KBM-7 (cell line): ENCODE measurements at places on chromosomes 16 and 17.

- DNase-seq: no peak
Observed at GRCh38 chr17:11952610-11953009, 44.7 kb downstream of the ZNF18 start.

- peak; percentile 23 for DNase-seq
Observed at GRCh38 chr17:68740555-68741447, 139.6 kb upstream of the FAM20A start.

GRCh38 chr17:29004081-29004692 lies 1.6 kb downstream of the SEZ6 start:
- no peak for DNase-seq

DNA sequence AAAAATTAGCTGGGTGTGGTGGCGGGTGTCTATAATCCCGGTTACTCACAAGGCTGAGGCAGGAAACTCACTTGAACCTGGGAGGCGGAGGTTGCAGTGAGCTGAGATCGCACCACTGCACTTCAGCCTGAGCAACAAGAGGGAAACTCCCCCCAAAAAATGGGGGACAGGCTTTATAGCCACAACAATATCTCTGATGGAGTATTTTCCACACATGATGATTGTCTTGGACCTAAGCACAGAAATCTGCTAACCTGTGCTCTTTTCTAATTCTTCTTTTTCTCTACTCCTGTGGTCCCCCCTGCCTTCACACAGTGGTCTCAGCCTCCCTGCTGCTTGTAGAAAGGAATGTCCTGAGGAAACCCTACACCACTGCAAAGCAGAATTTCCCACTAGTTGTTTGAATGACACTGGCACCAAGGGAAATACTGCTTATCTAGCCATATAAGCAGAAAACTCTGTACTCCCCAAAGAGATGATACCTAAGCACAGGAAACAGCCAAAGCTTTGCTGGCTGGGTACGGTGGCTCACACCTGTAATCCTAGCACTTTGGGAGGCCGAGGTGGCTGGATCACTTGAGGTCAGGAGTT lies 117.6 kb downstream of the USP31 start:
- no peak for DNase-seq

- DNase-seq: no peak
Observed at GRCh38 chr17:65301184-65301583, 164.0 kb downstream of the RGS9 start.

DNA sequence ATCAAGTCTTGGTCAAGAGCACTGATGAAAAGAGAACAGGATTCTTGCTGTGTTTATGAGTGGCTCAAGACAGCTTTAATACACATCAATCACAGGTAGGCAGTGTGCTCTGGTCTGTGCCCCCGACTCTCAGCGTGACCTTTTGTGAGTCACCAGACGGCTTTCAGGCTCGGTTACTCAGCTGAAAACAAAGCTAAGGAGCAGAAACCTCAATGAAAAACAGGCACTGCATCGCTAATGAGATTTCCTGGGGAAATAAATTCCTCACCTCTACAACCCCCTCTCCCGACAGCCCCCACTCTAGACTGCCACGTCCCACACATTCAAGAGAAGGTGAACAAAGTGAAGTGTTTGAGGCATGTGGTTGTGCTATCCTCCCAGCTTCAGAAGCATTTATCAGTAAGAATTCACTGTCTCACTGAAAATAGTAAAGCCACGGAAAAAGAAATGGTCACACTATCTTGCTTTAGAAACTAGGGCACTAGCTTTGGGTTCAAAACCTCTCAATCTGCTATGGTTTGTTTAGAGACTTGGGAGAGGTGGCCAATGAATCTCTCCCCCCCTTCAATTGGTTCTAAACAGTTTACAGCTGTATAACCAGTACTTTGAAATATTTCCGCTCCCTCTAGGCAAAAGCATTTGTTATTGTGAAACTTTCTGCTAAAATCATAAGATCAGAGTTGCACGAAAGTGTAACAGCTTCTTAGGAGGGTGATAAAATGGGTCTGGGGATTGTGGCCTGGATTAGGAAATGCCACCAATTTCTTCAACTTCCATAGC lies 199.5 kb upstream of the PMFBP1 start:
- no peak for DNase-seq

GRCh38 chr17:27282054-27282551 lies 11.8 kb upstream of the WSB1 start:
- no peak for DNase-seq

- DNase-seq: no peak
Observed at GRCh38 chr16:59878479-59878878, 1144.4 kb upstream of the GOT2 start.

DNA sequence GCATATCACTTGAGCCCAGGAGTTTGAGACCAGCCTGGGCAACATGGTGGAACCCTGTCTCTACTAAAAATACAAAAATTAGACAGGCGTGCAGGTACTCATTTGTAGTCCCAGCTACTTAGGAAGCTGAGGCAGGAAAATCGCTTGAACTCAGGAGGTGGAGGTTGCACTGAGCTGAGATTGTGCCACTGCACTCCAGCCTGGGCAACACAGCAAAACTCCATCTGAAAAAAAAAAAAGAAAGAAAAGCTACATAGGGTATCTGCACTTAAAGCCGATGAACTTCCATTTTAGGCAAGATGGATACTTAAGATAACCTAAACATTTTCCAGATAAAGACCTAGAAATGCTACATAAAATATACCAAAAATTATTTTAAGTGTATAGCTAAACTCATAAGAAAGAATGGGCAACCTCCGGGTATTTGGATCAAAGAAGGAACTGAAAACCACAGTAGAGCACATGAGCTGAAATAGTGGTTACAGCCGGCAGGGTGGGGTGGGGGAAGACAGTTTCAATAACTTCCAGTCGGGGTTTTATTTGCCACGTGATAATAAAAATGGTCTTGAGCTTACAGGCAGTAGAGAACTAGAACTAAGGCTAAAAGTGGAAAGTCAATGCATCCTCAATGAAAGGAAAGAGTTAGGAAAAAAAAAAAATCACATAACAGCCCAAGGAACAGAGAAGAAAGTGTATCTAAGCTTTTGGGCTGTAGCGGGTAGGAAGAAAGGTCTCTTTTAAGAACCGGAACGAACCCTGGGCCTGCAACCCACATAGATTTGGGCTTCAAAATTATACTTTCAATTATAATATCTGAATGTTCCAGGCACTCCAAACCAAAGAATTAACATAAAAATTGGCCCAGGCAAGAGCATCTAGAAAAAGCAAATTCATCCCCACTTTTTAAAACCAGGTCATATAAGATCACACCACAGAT lies 53.1 kb downstream of the CFDP1 start:
- DNase-seq: peak; percentile 68

DNA sequence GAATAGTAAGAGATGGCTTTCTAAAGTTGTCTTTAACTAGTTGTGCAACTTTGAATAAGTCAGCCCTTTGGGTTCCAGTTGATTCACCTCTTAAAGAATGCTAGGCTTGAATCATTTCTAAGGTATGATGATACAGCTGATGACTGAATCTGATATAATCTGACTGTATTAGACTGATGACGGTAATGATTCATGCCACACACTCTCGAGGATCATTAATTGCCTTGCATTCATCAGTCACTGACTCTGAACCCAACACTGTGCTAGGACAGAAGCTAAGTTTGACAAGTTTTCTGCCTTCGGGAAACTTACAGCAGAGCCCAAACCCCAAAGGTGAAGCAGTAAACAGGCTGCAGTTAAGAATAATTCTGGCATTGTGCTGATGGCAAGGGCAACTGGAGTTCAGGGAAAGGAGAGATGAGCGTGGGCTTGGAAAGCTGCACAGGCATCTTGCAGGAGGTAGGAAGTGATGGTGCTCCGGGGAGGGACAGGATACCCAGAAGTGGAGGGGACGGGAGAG lies 25.8 kb downstream of the ASIC2 start:
- no peak for DNase-seq

GRCh38 chr16:3266873-3267537 lies 10.6 kb upstream of the MEFV start:
- peak; percentile 37 for DNase-seq

GRCh38 chr17:50181591-50182560 lies 16.1 kb downstream of the SGCA start:
- no peak for DNase-seq

DNA sequence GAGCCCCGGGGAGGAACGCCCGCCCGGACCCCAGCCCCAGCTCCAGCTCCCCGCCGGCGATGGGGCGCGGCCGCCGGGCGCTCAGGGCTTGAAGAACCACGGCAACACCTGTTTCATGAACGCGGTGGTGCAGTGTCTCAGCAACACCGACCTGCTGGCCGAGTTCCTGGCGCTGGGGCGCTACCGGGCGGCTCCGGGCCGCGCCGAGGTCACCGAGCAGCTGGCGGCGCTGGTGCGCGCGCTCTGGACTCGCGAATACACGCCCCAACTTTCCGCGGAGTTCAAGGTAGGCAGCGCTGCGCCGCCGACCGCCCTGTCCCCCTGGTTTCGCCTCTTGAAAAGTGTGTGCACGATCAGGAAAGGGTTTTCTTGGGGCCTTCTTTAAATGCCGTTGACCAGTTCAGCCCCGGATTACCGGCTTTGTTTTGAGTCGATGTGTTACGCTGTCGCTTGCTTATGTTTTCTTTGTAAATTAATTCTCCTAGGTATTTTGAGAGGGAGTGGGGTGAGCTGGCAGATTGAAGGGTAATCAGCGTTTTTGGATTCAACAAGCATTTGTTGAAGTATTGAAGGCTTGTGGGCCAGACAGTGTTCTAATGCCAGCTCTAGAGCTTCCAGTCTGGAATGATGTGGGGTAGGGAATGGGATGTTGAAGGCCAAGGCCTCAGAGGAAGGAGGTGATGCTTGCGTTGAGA lies 681 bp downstream of the USP43 start:
- peak; percentile 63 for DNase-seq

- DNase-seq: no peak
Observed at GRCh38 chr16:56228476-56228875, 37.2 kb downstream of the GNAO1 start.

GRCh38 chr17:80818871-80819270 lies 172.8 kb upstream of the CHMP6 start:
- no peak for DNase-seq

DNA sequence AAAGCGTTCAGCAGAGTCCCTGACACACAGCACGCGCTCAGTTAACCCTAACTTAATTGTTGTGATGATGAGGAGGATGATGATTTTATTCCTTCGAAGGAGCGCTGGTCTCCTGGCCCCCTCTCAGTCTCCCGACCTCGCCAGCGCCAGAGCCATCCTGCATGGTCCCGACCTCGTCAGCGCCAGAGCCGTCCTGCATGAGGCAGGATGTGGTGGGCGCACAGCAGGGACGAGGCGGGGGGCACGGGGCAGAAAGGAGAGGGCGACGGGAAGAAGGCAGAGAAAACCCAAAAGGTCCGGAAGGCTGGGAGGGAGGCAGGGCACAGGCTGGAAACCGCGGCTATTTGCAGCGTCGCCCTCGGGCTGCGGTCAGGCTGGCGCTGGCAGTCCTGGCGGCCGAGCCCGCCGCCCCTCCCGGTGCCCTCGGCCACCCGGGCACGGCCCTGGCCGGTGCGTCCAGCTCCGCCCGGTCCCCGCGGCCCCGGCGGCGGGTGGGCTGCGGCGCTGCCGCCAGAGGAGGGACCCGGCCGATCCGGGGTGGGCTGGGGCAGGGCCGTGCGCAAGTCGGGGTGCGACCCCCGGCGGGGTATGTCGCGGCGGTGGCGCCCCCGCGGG lies 3.0 kb upstream of the TAC4 start:
- DNase-seq: peak; percentile 41

DNA sequence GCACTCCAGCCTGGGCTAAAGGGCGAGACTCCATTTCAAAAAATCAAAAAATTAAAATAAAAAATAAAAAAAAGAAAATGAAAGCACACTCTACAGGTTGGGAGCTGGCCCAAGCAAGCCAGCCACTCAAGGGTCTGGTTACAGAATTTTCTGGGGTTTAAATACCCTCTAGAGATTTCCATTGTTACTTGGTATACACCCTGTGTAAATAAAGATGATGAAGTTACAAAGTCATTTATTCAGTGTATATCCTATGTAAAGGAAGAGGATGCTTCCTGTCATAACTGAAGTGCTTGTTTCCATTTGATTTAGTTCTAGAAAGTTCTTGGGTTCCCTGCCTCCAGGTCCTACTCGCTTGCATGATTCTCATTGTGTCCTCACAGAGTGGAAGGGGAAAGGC lies 79.9 kb upstream of the C17orf78 start:
- DNase-seq: no peak

- no peak for DNase-seq
Observed at GRCh38 chr17:65418622-65419021, 142.8 kb downstream of the AXIN2 start.

- no peak for DNase-seq
Observed at GRCh38 chr17:29663155-29663554, 40.4 kb upstream of the CORO6 start.

DNA sequence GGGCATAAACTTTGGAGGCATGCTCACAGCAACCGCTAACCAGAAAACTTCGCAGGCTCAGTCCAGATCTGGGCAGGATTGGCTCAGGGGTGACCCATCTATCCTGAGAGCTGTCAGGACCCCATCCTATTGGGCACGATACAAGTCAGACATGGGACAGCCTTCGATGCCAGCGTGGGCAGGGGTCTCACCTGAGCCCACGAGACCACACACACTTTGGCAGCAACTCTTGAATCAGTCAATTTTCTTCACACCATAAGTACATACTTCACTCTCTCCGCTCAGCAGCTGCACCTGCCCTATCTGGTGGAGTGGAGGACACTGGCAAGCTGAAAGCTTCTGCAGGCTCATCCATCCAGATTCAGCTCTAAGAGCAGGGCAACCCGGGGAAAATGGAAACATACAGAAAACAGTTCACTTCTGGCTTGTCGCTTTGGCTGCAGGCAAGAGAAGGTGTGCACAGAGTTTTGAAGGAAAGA lies 48.3 kb downstream of the ZFHX3 start:
- no peak for DNase-seq

DNA sequence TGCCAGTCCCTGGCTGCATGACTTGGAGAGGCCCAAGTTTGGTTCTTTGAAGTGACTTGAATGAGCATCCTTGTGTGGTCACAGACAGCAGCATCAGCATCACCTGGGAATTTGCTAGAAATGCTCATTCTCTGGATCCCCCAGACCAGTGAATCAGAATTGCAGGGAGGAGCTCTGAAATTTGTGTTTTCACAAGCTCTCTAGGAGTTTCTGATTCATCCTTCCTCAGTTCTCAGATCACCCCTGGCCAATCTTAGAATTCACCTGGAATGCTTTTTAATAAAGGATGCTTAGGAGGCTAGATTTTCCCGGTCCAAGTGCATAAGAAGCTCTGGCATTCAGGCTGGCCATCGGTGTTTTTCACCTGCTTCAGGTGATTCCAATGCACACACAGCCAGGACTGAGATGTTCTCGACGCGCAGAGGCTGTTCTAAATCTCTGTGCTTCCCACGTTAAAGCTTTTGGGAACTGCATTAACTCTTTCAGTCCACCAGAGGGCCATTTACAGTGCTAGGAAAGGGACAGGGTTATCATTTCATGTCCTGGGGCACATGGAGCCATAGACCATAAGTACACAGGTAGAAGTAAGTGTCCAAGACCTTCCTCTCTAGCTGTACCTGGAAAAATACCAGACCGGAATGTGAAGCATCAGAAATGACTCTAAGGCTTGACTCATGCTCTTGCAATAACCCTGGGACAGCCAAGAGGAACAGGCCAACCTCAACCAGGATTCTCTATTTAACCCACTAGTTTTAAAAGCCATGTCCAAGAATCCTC lies 85.7 kb upstream of the XYLT1 start:
- DNase-seq: peak; percentile 40

GRCh38 chr16:85687651-85688471 lies 893 bp downstream of the GINS2 start:
- DNase-seq: no peak
